Breast epithelium (tissue), 4 donors: ENCODE measurements at places on chromosomes 5 and 9. TPM values are rescaled to one million over a fixed set of nuclear protein-coding genes. Genes with fewer than 3 reads are reported as not detected.
A peak's percentile ranks its signal among the peaks of the same experiment; 100 is the strongest.

GRCh38 chr5:71573591-71573990 lies 13.5 kb upstream of the MCCC2 start:
- H3K27ac ChIP-seq: no peak overlapping the region
- H3K4me1 ChIP-seq: no peaks in the 10 kb centered on the region
- no peaks in the 10 kb centered on the region for H3K27me3 ChIP-seq

DNA sequence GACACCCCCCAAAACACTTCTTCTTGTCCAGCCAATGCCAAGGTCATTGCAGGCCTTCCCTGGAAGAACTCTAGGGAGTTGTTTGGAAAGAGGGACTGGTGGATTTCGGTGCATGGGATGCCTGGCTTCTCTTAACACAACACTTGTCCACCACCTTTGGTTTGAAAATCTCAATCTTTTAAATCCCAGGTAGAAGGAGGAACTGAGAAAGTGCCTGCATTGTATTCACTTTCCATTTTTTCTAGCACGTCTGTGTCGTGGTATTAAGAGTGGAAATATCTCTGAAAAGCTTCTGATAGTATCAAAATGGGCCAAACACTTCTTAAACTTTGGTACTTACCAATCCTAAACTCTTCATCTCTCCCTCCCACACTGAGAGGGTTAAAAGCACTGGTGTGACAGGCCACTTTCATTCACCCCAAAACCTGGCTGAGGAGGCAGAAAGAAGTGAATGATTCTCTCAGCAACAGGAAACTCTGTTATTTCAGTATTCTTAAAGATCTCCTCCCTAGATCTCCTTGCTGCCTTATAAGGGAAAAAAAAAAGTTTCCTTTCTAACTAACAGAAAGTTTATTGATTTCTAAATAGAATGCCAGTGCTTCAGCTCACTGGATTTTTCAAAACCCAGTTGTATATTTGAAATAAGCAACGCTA lies 3.9 kb upstream of the NFIB start:
- H3K4me1 ChIP-seq: no peaks in the 10 kb centered on the region
- peak overlapping the region; percentile 99 for H3K27ac ChIP-seq
- no peaks in the 10 kb centered on the region for H3K27me3 ChIP-seq
- peak overlapping the region; percentile 79 for H3K4me3 ChIP-seq
- H3K36me3 ChIP-seq: no peaks in the 10 kb centered on the region

- no peaks in the 10 kb centered on the region for H3K27me3 ChIP-seq
- H3K27ac ChIP-seq: no peak overlapping the region
- no peaks in the 10 kb centered on the region for H3K4me1 ChIP-seq
- no peak for DNase-seq
- no peak overlapping the region for H3K4me3 ChIP-seq
Measured at GRCh38 chr5:127396490-127397155, 106.0 kb downstream of the MEGF10 start.

DNA sequence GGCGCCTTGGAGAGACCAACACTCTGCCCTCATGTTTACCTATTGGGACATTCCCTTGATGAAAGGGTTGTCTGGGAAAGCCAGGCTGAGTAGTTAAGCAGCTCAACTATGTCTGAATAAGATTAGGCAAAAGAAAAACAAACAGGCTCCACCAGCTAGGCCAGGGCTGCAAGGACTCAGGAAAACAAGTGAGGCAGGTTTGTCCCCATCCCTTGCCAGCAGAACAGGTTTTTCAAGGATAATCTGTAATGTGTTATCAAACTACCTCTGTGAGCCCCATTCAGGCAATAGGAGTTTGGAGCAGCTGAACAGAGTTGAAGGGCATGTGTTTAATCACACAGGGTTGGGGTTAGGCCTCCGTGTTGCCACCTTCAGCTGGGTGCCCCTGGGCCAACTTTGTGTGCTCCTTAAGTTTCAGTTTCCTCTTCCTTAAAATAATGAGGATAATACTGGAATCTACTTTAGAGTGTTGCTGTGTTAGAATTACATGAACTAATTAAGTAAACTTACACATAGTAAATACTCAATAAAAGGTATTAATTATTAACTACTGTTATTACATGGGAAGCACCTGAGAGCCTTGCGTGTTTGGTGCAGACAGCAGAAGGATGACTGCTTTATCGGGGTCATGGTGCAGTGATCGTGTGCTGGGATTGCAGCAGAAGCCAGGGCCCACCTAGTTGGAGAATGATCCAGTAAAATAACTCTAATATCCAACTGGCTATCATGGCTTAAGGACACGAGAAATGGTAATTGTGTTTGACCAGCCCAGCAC lies 72.1 kb upstream of the ATP10B start:
- no peak for DNase-seq
- no peaks in the 10 kb centered on the region for H3K4me1 ChIP-seq
- H3K4me3 ChIP-seq: no peak overlapping the region
- no peaks in the 10 kb centered on the region for H3K36me3 ChIP-seq
- no peaks in the 10 kb centered on the region for H3K27me3 ChIP-seq
- H3K27ac ChIP-seq: no peak overlapping the region

The DND1 gene
- total RNA-seq: 1.4 TPM

DNA sequence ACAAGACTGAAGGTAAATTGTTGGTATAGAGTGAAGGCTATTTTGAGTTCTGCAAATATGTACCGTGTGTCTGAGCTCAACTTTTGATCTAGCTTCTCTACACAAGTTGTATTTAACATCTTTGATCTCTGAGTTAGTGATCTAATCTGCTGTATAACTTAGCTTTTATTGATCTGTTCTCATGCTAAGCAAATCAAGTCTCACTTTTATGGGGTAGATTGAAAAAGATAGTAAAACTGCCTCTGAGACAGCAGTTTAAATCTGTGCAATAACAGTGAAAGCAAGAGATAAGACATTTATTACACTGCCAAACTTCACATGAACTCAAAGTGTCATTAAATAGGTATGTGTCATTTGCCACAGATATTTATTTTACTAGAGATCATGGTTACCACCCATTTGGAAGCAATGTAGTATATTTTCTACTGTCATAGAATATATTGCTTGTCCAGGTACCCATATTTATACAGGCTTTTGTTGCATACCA lies 477.3 kb downstream of the ISL1 start:
- DNase-seq: no peak
- no peak overlapping the region for H3K27ac ChIP-seq
- no peak overlapping the region for H3K4me3 ChIP-seq
- H3K27me3 ChIP-seq: no peaks in the 10 kb centered on the region
- H3K36me3 ChIP-seq: no peaks in the 10 kb centered on the region

GRCh38 chr9:86351880-86352279 lies 2.3 kb downstream of the TUT7 start:
- no peak for DNase-seq
- peaks cover 12% of the 10 kb centered on the region for H3K4me1 ChIP-seq
- no peaks in the 10 kb centered on the region for H3K27me3 ChIP-seq
- no peaks in the 10 kb centered on the region for H3K36me3 ChIP-seq
- H3K27ac ChIP-seq: peak overlapping the region; percentile 92
- H3K4me3 ChIP-seq: peak overlapping the region; percentile 95

- H3K27me3 ChIP-seq: no peaks in the 10 kb centered on the region
- H3K4me3 ChIP-seq: no peak overlapping the region
- DNase-seq: no peak
- peak overlapping the region; percentile 32 for H3K27ac ChIP-seq
Measured at GRCh38 chr5:168991311-168991710, 309.6 kb downstream of the SLIT3 start.

DNA sequence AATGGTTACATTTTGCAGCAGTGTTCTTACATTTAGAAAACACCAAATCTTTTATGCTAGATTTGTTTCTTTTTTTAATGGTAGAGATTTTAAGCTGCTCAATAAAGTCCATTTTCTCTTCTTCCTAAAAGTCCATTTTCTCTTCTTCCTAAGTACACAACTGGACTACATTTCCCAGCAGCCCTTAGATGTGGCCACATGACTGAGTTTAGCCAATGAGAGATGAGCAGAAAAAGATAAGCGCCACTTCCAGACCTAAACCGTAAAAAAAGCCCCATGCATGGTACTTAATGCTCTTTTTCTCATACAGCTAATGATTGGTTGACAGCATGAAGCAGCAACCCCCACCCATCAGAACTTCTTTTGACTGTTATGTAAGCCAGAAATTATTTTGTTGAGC lies 206.7 kb downstream of the FAM114A2 start:
- no peak for DNase-seq
- no peak overlapping the region for H3K4me3 ChIP-seq
- no peak overlapping the region for H3K27ac ChIP-seq
- no peaks in the 10 kb centered on the region for H3K36me3 ChIP-seq

DNA sequence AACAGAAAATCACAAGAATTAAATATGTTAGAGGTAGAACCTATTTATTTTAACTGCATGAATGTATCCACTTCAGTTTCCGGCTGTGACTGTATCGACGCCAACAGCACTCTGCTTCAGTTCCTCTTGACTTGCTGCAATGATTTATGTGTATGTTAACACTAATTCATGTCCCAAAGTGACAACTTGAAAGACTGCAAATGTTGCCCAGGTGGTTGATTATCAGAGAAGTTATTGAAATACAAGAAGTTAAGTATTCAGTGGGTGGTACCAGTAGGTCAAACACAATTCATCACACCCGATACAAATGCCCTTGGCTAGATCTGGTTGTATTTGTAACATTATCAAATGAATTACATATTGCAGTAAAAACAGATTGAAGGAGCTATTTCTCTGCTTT lies 622.7 kb upstream of the CDH18 start:
- no peak overlapping the region for H3K27ac ChIP-seq
- no peak for DNase-seq
- no peak overlapping the region for H3K4me3 ChIP-seq
- no peaks in the 10 kb centered on the region for H3K27me3 ChIP-seq

DNA sequence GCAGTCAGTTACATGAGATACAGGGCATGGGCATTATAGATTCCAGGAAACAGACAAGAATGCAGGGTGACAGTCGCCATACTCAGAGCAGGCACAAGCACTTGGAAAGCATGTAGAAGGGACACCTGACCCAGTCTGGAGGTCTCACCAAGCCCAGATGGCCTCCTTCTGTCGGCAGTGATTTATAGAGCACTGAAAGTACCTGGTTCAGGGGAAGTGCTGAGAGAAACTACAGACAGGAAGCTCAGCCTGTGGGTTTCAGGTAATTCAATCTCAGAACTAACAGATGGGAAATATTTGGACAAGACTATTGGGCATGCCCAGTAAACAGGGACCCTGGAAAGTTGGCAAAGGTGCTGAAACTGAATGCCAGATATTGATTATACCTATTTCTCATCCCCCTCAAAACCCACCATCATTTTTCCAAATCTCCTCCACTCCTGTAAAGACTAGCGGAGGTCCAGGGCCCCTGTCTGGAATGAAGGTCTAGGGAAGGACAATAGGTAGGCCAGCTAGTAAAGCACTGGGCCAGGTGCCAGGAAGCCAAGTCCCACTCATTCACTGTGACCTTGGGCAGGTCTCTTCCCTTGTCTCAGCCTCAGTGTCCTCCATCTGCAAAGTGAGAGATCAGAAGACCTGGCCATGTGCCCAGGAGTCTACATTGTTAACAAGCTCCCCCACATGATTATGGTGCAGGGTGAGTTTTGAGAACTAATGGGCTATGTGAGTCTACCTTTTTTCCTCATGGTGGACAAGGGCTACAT lies 26.9 kb downstream of the KLHL3 start:
- DNase-seq: no peak
- H3K4me3 ChIP-seq: no peak overlapping the region
- H3K36me3 ChIP-seq: no peaks in the 10 kb centered on the region
- H3K27ac ChIP-seq: no peak overlapping the region
- no peaks in the 10 kb centered on the region for H3K27me3 ChIP-seq
